Pons (tissue), 1 donor: ENCODE measurements at places on chromosomes 4 and X.

DNA sequence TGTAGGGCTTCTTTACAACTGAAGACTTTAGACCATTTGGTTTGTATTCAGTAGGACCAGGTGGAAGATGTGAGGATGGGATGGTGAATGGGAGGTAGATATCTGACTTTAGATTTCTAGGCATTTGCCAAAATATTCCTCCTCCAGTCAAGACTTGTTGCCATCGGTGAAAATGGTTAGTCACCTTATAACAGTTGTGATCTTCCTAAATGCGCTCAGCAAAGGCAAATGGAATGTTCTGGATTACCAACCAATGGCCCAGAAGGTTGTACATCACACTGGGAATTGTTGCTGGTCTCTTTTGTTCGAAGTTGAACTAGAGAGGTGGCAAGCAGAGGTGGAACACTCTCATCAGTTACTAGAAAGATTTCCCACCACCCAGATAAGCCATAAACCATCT, 33.9 kb downstream of the TMSB4X start:
- DNase-seq, result no peak

- no peak for DNase-seq
Observed at GRCh38 chrX:69424910-69425309, 79.2 kb upstream of the NALF2 start.

DNA sequence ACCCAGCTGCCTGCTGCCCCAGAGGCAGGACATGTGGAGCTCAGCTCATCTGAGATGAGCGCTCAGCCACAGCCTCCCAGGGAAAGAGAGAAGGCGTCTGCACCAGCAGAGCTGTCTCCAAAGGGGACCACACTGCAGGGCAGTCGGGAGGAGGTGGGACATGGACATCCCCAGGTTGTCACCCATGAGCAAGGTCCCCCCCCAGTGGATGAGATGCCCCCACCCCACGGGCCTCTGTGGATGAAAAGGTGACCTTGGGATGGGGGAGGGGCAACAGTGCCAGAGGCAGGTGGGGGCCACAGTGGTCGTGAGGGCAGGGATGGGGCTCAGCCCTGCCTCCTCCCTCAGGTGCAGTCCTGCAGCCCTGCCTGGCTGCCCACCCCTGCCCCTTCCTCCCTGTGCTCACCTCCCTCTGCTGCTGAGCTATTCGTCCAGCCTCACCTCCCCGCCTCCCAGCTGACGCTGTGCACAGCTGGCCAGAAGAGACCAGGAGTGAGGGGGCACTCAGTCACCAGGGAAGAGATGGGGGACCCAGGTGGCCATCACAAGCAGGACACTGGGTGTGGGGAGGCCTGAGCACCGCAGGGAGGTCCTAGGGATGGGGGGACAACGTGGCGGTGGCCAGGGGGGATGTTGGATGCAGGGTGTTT, 9.3 kb downstream of the NKX1-1 start:
- DNase-seq, result no peak

- DNase-seq, result no peak
Observed at GRCh38 chr4:174604198-174604597, 81.9 kb upstream of the HPGD start.

DNA sequence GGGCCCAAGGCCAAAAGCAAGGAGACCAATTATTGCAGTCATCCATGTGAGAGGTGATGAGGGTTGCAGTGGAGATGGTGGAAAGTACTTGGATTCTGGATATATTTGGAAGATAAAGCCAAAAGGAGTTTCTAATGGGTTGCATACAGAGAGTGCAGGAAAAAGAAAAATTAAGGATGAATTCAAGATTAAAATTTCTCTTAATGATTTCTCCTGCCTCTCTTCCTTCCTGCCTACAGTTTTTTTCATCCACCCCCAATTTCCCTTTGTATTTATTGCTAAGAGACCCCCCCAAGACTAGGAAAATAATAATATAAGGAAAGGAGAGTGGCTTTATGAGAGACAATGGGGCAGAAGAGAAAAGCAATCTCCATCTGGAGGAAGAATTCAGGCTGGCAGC, 8.6 kb upstream of the FGF5 start:
- DNase-seq, result no peak

DNA sequence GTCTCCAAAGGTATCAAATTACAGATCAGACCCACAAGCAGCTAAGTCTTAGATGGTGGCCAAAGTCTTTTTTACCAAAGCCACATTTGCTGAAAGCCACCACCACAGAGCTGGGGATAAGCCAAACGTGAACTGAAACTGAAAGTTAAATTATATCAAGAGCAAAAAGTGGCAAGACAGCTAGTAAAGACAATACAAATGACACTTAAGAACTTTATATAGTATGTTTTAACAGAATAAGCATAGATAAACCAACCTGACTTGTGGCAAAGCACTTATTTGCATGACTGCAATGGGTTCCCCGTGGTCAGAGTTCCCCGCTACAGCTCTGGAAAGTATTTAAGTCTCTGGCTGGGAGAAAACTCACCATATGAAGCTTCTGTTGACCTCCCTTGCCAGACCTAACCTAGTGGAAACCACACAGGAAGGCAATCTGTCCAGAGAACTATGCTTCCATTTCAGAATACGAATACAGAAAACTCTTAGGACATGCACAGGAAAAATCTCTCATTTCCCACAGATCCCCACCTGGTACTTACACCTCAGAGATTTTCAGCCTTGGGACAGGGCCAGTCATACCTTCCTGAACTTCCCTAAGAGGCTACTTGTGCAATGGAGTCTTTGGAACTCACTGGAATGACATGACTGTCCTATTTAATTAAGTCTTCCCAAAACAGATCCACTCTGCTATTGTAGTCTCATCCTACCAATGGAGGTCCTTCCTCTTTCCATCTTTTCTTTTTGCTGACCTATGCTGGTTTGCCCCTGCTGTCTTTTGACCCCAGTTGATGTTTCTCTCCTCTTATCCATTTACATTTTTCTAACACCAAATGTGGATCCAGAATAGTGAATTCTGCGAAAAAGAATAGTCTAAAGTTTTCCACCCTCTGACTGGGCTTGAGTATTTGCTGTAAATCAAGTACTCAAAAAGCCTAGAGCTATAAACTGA, 225.1 kb downstream of the NR3C2 start:
- DNase-seq, result no peak

- no peak for DNase-seq
Observed at GRCh38 chr4:15294202-15294601, 133.6 kb upstream of the C1QTNF7 start.

- DNase-seq, result no peak
Observed at GRCh38 chr4:127486248-127486647, 146.5 kb upstream of the INTU start.

- DNase-seq, result no peak
Observed at GRCh38 chr4:149055624-149056023, 613.4 kb upstream of the NR3C2 start.

- DNase-seq, result peak; percentile 14
Observed at GRCh38 chrX:317424-318067, 1.1 kb downstream of the GTPBP6 start.

DNA sequence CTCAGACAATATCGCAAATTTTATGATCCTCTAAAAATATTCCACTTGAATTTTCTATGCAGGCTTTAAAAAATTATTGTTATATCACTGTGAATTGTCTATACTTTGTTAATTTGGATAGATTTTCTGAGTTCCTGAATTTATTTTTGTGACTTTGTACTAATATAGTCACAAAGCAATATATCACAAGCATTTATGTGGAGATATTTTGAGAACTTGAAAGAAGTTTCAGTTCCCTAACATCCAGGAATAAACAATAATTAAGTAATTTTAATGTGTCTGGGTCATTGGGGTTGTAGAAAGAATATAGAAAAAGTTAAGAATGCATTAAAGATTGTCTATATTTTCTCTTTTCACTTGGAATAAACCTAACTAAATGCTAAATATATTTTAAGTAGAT, 32.0 kb downstream of the CXCL8 start:
- DNase-seq, result no peak

DNA sequence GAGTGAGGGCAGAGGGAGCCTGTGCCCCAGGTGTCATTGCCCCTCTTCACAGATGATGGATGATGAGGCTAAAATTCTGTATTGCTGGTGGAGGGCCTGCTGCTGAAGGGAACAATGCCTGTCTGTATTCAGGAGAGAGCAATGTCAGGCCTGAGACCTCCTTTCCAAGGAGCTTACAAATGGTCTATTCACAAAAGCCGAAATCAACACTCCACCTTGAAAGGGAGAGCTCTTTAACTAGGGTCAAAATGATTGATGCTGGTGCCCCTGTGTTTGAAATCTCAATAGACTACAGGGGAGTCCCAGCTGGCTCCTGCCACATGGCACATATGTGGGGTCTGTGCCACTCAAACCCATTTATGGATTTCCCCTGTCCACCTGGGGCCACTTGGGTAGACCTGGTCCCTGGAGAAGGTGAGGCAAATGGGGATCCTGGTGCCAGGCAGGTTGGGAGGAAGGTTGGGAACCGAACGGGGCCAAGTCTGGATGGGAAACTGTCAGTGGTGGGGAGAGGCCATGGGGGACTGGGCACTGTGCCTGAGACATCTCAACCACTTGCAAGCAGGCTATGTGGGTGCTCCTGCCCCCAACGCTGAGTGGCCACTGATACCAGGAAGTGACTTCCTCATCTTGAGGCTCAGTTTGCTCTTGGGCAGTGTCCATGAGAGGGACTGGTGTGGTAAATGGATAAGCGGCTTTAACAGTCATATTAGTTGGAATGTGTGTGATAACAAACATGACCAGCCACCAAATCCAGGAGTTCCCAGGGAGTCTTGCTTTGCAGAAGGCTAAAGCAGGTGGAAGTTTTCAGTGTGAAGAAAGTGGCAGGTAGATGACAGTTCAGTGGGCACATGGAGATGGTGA, 223.8 kb upstream of the PSAPL1 start:
- DNase-seq, result no peak

GRCh38 chrX:43349363-43349762, 306.7 kb upstream of the MAOA start:
- DNase-seq, result peak; percentile 0

DNA sequence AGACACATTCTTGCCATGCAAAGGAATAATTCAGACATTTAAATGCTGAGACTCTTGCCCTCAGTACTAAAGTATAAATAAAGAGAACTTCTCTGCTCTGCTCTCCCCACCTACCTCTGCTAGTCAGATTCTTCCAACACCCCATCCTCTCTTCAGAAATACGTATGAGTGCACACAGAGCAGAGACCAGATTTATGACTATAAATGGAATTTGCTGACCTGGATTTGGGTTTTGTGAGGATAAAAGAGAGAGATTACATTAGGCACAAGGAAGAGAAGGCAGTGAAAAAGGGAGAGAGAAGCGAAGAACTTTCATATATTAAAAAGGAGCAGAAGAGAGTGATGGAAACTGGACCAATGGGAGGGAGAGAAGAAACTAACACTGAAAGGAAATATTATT, 87.6 kb upstream of the EXOC1L start:
- DNase-seq, result no peak

DNA sequence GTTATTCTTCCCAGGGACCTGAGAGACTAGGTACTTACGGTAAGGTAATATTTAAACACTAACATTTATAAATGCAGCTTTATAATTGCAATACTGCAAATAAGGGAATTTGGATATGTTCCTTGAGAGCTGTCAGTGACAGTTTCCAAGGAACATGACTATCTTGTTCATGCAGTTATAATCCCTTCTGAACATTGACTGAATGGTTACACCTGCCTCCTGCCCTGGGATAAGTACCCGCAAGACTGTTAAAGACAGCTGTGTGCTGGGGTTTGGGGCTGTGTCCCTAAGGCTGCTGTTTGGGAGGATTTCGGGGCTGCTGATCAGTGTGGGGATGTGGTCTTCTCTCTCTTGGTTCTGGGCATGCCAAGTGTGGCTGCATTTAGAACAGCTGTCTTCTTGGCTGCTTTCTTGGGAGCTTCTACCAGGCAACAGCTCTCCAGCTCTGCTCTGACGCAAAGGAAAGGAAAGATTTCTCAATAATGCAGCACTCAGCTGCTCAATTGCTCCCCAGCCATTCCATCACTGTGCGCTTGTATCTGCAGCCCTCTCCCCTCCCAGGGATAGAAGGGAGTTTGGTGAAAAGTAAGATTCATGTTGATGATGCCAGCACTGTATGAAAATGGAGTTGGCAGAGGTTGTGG, 298.8 kb upstream of the TAPT1 start:
- no peak for DNase-seq

- peak; percentile 41 for DNase-seq
Observed at GRCh38 chr4:15238720-15239119, 189.1 kb upstream of the C1QTNF7 start.

DNA sequence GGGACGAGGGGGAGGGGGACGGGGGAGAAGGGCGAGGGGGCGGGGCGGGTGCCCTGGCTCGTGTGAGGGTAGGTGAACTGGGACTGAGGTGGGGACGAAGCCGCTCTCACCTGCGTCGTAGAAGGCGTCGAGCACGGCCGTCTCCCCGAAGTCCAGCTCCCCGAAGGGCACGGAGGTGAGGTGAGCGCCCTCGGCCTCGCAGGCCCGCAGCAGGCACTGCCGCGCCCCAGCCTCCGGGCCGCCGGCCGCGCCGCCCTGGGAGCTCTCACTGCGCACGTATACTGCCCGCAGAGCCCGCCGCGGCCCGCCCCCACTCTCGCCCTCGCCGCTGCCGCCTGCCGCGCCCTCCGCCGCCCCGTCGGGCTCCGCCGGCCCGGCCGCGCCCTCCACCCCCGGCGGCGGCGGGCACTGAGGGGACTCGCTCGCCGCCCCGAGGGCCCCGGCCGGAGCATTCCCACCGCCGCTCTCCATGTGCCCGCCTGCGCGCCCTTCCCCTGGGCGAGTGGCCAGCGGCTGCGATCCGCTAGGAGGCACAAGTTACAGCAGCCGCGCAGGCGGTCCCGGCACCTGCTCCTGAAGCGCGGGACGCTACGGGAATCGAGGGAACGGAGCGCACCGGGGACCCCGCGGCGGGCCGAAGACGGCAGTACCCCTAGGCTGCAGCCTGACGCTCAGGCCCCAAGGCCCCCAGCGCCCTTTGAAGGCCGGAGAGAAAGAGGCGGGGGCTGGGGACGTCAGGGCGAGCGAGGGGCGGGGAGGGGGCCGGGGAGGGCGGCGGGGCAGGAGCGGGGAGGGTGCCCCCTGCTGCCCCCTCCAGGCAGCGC, at the start of gene MAP3K15:
TSS of gene MAP3K15 (minus strand) at position 718 of the 824 bp plus-strand sequence. CDS start at position 471, 247 bp downstream.
- no peak for DNase-seq

- no peak for DNase-seq
Observed at GRCh38 chrX:2965965-2966364, 36.8 kb upstream of the ARSD start.

DNA sequence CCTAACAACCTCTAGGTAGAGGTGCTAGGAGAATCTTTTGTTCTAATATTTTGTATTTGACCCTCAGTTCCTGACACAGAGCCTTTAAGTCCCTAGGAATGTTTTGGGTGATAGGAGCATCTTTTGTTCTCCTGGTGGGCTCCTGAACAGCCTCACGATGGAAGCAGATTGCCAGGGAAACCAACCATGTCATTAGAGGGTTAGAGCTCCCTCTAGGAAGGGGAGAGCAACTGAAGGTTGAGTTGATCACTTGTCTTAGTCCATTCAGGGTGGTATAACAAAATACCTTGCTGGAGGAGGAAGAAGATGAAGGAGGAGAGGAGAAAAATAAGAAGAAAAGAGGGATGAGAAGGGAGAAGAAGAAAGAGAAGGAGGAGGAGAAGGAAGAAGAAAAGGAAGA, 9.2 kb downstream of the VCX start:
- DNase-seq, result no peak

DNA sequence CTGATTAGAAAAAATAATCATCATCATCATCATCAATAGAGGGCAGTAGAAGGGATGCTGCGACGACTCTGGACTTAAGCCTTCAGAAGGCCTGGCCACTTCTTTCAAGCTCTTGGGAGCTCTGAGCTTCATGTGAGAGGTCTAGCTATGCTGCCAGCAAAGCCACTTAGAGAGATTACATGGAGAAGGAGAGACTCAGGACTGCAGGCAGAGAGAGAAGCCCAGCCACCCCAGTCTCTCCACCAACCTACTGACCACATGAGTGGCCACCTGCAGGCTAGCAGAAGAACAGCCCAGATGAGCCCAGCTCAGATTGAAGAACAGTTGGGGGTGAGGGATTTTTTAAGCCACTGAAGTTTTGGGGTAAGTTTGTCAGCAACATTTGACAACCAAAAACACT, 17.1 kb upstream of the TMEM150C start:
- no peak for DNase-seq
